ENCODE measurements at places on chromosomes 2 and 18.

GRCh38 chr2:16554060-16554583, 111.5 kb downstream of the CYRIA start:
- no peak for DNase-seq

DNA sequence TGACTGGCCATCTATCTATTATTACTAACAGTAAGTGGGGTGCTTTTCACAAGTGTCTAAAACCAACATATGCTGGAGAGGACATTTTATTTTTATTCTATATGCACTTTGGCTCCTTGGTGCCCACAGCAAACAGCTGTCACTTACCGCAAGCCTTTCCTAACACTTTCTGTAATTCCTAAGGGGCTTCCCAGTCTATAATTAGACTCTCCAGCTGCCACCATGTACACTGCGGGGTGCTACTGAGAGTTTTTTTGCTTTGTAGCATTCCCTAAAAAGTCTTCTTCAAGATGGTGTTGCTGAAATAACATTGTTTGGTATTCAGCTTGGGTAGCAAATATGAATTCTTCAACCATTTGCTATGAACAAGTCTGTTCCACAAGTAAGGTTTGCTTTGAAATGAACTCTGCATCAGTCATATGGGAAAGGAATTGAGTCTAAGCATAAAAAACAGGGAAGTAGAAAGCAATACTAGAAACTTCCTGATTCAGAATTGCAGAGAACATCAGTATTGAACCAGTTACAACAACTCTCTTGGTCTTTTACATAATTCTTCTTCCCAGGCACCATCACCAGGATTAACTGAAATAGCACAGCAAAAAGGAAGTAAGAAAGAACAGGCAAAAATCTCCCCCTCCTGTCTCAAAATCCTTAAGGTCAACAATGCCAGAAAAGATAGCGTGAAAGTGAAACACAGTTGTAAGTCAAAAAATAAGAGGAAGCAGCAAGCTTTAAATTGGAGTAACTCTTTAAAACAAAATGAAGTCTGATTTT, 28.6 kb downstream of the EPB41L3 start:
- no peak for DNase-seq

DNA sequence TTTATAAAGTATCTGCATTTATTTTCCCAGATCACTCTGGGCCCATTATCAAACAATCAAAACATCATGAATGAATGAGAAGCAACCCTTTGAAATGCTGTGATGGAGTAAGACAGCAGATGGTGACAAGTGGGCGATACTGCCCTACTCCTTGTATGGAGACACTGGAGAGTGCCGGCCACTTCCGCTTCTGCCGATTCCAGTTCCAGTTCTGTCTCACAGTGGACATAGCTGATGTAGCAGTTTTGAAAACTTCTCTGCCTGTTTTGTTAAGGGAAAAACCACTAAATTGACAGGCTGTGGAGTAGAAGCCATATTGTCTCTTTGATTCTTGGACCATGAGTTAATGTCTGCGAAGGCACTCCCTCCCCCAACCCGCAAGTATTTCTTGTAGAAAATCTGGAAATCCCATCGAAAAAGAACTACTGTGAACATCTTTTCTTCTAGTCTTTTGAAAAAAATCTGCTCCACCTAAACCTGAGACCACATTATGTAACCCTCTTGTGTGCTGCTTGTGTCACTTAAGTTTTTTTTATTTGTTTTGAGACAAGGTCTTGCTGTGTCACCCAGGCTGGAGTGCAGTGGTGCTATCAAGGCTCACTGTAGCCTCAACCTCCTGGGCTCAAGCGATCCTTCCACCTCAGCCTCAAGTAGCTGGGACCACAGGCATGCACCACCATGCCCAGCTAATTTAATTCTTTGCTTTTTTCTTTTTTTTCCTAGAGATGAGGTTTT, 133.5 kb downstream of the TANC1 start:
- no peak for DNase-seq

- no peak for DNase-seq
Measured at GRCh38 chr18:6200204-6200774, 214.4 kb downstream of the L3MBTL4 start.

DNA sequence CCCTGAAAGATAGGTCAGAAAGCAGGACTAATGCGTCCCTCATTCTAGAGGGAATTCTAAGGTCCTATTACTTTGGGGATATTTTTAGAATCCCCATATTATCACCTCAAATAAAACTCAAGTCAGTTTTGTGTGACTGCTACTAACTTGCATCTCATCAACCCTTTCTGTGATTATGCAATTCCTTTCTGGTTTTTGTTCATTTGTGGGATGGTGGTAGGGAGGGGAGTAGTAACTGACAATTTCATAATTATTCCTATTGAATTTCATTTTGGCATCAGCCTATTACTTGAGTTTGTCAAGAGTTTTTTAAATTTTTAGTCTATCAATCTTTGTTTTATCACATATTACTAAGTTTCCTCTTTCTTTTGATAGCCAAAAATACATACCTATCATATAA, 28.4 kb upstream of the TANK start:
- DNase-seq, result no peak

- no peak for DNase-seq
Measured at GRCh38 chr2:41241325-41242000, 789.6 kb upstream of the SLC8A1 start.

- no peak for DNase-seq
Measured at GRCh38 chr18:49514577-49514976, 27.5 kb upstream of the C18orf32 start.

DNA sequence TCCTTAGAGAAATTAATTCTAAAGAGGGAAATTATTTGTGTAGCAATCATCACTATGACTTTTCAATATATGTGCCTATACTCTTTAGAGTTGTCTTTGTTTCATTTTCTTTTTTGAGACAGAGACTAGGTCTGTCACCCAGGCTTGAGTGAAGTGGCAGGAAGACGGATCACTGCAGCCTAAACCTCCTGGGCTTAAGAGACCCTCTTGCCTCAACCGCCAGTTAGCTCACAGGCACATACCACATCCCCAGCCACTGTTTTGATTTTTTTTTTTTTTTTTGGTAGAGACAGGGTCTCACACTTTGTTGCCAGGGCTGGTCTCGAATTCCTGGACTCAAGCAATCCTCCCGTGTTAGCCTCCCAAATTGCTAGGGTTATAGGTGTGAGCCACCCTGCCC, 12.4 kb downstream of the YWHAQ start:
- DNase-seq, result no peak

GRCh38 chr18:49473721-49474120, 13.3 kb upstream of the DYM start:
- no peak for DNase-seq

- no peak for DNase-seq
Measured at GRCh38 chr18:35864916-35865315, 107.6 kb upstream of the RMP24 start.

GRCh38 chr2:20313659-20314058, 37.0 kb downstream of the PUM2 start:
- no peak for DNase-seq

- no peak for DNase-seq
Measured at GRCh38 chr18:27845897-27846296, 331.0 kb downstream of the CDH2 start.

GRCh38 chr2:199468561-199469513, 11.1 kb upstream of the SATB2 start:
- DNase-seq, result peak; percentile 50

GRCh38 chr2:54813584-54813983, 90.1 kb downstream of the EML6 start:
- DNase-seq, result no peak

- DNase-seq, result no peak
Measured at GRCh38 chr2:232441147-232441651, 14.8 kb upstream of the ALPI start.

DNA sequence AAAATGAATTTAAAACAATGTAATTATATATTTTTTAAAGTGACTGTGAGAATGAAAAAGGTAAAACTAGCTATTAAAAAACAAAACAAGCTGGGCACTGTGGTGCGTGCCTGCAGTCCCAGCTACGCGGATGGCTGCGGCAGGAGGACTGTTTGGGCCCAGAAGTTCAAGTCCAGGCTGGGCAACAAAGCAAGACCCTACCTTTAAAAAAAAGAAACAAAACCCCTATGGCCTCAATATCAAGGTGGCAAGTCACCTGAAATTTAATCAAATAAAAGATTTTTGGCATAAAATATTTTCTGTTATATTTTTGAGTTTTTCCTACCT, 46.9 kb upstream of the STRN start:
- no peak for DNase-seq

DNA sequence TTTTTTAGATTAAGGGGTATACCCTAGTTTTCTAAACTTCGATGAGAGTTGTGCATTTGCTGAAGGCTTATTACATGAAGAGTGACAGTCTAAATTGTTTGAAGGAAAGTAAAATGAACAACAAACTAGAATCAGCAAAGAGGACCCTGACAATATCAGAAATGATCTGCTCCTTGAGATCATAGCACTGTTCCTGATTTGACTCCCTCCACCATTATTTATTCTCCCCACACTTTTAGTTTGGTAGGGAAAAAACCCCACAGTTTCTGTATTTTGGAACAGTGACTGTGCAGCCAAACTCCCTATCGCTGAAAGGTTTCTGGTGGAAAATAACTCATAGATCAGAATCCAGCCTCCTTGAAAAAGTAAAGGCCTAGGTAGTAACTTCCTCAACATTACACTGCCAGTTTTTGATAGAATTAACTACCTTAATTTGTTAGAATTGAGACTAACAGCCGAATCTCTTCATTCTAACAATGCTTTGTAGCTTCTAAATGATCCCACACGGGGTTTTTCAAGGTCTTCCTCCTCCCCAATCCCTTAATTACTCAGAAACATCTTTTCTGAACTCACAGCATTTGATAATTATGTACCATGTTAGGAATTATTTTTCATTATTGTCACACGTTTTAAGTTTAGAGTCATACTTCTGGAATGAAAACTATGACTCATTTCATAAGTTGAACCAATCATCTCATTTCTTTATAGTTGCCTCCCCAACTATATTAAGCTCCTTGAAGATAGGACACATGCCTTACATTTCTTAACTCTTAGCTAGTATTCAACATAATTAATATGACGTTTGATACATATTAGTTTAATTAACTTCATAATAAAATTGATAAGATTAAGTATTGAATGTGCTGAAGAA, 2.9 kb downstream of the MYL12A start:
- no peak for DNase-seq

DNA sequence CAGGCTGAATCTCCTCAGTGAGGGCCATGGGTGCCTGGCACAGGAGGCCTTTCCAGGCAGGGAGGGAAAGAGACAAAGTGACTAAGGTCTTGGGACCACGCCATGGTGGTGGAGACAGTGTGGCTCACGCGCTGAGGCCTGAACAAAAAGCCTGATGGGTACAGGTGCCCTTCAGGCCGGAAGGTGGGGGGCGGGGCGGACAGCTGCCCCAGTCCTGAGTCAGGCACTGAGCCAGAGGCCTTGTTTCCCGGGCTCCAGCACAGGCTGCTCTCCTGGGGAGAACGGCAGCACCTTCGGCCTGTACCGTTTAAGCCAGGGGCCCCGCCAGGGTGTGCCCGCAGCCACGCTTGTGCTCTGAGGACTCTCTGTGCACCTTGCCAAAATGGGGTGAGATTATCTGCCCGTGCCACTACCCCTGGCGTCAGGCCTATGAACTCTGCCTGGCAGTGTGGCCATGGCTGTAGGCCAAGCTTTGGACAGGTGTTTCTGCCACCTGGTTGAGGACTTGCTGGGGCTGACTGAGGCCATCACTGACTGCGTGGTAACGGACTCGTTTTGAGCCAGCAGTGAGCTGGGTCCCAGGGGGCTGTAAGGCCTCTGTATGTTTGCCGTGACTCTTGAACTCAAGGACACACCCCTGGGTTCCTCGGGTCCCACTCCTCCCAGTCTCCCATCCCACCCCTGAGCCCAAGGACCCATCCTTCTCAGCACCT, 31.7 kb upstream of the DNMT3A start:
- no peak for DNase-seq

- DNase-seq, result no peak
Measured at GRCh38 chr2:74849228-74849892, 15.4 kb downstream of the HK2 start.

- DNase-seq, result no peak
Measured at GRCh38 chr2:148058641-148059040, 37.8 kb downstream of the MBD5 start.

DNA sequence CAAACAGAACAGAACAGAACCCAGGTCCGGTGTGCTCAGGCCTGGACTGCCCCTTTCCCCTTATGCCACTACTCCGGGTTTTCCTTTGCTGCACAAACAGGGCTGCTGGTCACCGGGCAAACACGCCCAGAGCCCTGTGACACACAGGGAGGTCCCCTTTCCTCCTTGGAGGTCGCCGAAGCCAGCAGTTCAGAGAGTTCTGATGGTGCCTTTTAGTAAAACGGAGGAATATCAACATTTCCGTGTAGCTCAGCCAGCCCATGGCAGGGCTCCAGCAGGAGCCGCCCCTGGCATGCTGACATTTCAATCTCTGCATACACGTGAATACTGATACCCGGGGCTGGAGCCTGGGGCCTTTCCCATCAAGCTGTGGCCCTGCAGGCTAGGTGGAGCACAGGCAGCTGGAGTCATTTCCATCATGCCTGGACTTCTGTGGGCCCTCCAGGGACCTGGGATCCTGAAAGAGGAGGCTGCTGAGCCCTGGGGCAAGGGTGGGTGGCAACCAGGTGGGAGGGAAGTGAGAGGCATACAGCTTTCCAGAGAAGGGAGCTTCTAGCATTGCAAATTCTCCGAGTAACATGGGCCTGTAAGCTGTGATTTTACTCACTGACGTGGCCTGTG, 91.4 kb upstream of the PXDN start:
- DNase-seq, result no peak

DNA sequence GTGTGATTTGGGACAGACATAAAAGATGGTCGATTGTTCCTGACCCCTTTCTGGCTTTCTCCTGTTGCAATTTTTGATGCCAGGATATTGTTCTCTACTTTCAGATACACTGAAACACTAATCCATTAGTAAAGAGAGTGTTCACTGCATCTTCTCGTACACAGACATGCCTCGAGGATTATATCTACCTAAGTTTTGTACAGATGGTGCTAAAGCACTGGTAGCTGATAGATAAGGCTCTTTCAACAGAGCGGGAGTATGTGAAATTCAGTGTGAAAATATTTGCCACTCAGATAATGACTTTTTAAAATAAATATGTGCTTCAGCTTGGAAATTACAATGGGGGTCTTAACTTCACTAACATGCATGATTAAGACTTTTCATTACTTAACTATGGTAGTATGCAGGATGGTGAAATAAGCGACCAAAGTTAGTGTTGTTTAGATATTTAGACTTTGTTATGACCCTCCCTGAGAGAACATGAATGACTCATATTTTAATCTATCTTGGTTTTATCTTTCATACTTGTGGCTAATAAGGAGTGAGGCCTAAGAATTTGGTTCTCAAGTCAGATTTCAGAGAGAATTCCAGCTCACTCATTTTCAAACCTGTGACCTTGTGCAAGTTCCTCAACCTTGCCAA, 474.9 kb downstream of the NRXN1 start:
- no peak for DNase-seq

All from glutamatergic neuron (in vitro differentiated cells).